ENCODE measurements at places on chromosomes 1 and 21. TPM values are rescaled to one million over a fixed set of nuclear protein-coding genes. Genes with fewer than 3 reads are reported as not detected.

The COL6A2 gene
- 120 TPM for total RNA-seq

The RAB42 gene
- not detected for total RNA-seq

The FMN2 gene
- total RNA-seq: 1.3 TPM

The MXRA8 gene
- total RNA-seq: not detected

The SYTL1 gene
- total RNA-seq: 39.3 TPM

The CFHR5 gene
- not detected for total RNA-seq

The E2F2 gene
- 10.7 TPM for total RNA-seq

The CD34 gene
- not detected for total RNA-seq

The COL9A2 gene
- not detected for total RNA-seq

The CLCNKA gene
- total RNA-seq: not detected

The RGS4 gene
- total RNA-seq: 1.8 TPM

The BMP8B gene
- 5.7 TPM for total RNA-seq

The FAM3B gene
- not detected for total RNA-seq

The NTNG1 gene
- 0.41 TPM for total RNA-seq

The PGD gene
- total RNA-seq: 700 TPM

The SLAMF9 gene
- total RNA-seq: not detected

The CLDN17 gene
- not detected for total RNA-seq

The OR2L8 gene
- total RNA-seq: not detected

The OR2T35 gene
- total RNA-seq: not detected

The PRSS38 gene
- total RNA-seq: not detected

The AZIN2 gene
- total RNA-seq: 7.8 TPM

The OR10J1 gene
- not detected for total RNA-seq

The TINAGL1 gene
- total RNA-seq: 710 TPM

The IL12RB2 gene
- total RNA-seq: not detected

The GORAB gene
- 6.2 TPM for total RNA-seq

The AMY1B gene
- not detected for total RNA-seq

The LCE1B gene
- total RNA-seq: not detected

The ATP1A2 gene
- not detected for total RNA-seq

The OR2G6 gene
- total RNA-seq: not detected

The ARHGAP29 gene
- total RNA-seq: 37.5 TPM

The DTL gene
- 42.8 TPM for total RNA-seq

The CXADR gene
- total RNA-seq: 11.5 TPM

The VHLL gene
- not detected for total RNA-seq

The LAMB3 gene
- 77.3 TPM for total RNA-seq

The ANKRD65 gene
- not detected for total RNA-seq

The PFKL gene
- 360 TPM for total RNA-seq

The SYCP1 gene
- not detected for total RNA-seq

The S100A13 gene
- 171 TPM for total RNA-seq

The LRRC53 gene
- total RNA-seq: not detected
